Activated CD4-positive, alpha-beta memory T cell treated with anti-CD3 and anti-CD28 coated beads for 36 hours (primary cell): ENCODE measurements at places on chromosomes 2 and 18. TPM values are rescaled to one million over a fixed set of nuclear protein-coding genes. Genes with fewer than 3 reads are reported as not detected.
A peak's percentile ranks its signal among the peaks of the same experiment; 100 is the strongest.

DNA sequence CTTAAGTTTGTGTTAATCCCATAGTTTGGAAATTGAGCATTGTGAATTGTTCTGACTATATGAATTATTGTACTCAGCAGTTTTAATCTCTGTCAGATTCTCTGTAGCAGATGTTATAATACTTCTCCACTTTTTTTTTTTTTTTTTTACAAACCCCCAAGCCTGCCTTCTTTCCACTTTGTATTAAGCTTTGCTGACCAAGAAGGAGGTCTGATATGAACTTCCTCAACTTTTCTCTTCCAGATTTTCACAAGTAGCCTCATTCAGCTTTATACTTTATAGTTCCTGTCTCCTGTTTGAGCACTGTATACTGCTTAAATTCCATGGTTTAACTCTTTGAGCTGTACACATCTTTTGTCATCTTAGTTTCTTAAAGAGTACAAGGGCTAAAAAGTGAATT, 105.0 kb downstream of the HAUS1 start:
- no peak for DNase-seq

GRCh38 chr18:57015451-57015850, 131.4 kb upstream of the BOD1L2 start:
- no peak for DNase-seq

DNA sequence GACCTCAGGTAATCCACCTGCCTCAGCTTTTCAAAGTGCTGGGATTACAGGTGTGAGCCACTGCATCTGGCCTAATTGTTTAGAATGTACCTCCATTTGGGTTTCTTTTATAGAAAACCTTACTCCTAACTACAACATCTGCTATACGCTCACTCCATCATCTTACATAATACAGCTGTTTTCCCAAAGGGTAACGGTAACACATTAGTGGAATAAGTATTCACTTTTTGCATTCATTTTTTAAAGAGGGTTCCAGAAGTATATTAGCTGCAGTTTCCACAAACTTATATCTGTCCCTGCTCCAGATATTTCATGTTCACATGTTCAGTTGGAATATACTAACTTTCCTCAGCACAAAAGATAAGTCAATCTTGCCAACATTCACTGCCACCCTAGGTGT, 640.1 kb upstream of the FSHR start:
- DNase-seq, result no peak

DNA sequence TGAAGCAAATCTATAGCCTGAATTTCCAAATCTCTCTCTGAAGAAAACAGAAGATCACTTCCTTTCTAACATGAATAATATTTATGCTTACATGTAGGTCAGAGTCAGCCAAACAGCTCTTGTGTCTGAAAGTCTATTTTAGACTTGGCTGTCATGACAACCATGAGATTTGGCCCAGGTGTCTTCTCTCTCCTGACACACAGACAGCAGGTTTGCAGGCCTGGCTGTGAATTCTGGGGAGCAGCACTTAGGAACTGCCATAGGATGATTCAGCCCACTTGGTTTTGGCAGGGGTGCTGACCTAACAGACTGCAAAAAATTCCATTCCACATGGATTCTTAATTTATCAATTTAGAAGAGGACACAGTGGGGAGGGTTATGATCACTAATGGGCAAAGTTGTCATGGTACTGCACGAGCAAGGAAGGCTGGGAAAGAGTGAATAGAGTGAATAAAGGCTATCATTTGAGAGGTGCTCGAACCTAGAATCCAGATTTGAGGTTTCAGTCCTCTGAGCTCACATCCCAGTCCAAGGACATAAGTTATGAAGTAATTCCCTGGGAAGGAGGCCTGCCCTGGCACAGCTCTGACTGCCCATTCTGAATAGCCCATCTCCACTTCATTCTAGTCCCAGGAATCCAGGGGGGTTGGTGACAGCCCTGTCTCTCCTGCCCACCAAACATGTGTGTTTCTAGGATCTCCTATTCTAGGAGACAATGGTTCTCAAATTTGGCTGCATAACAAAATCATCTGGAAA, 453.9 kb upstream of the TRIB2 start:
- DNase-seq, result no peak

- no peak for DNase-seq
Observed at GRCh38 chr2:54470266-54470938, 14.3 kb downstream of the SPTBN1 start.

GRCh38 chr18:54284981-54285785, 15.9 kb downstream of the POLI start:
- peak; percentile 92 for DNase-seq

DNA sequence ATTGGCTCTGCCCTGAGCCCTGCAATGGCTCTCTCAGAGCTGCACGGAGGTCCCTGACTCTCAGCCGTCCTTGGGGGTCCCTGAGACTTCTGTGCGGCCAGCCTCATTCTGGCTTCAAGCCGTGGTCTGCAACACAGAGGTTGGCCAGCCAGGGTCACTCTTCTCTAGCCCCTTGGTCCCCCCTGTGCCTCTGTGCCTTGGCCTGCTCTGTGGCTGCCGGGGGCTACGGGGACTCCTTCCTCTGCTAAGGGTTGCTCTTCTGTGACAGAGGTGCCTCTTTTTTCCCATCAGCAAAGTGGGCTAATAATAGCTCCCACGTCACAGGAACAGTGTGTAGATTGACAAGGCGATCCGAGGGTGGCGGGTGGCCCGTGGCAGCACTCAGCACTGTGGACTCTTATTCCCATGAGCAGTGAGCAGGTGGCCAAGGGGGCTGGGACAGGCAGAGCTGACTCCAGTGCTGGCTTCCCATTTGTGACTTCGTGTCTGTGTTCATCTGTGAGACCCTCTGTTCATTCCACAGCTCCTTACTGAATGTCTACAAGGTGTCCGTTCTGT, 19.4 kb downstream of the INHBB start:
- DNase-seq, result no peak

DNA sequence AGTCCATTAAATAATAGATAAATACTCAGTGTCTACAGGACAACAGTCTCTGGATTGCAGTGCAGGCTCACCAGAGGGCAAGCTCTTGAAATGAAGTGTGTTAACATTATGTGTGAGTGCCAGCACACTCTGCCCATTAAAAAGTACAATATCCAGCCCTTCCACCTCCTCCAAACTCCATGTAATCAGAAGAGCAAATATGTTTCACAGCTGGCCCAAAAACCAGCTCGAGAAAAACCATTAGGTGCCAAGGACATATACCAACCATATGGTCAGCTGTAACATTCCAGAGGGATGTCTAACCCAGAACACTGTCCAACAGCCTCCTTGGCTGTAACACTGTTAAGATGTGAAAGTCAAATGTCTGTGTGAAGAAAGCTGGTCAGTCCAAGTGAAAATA, 112.2 kb downstream of the ZNF385B start:
- no peak for DNase-seq

GRCh38 chr2:100936972-100937542, 65.0 kb upstream of the RPL31 start:
- no peak for DNase-seq

GRCh38 chr2:9262671-9263171, 56.1 kb downstream of the ASAP2 start:
- no peak for DNase-seq

- DNase-seq, result no peak
Observed at GRCh38 chr2:168320267-168320666, 72.9 kb upstream of the STK39 start.

DNA sequence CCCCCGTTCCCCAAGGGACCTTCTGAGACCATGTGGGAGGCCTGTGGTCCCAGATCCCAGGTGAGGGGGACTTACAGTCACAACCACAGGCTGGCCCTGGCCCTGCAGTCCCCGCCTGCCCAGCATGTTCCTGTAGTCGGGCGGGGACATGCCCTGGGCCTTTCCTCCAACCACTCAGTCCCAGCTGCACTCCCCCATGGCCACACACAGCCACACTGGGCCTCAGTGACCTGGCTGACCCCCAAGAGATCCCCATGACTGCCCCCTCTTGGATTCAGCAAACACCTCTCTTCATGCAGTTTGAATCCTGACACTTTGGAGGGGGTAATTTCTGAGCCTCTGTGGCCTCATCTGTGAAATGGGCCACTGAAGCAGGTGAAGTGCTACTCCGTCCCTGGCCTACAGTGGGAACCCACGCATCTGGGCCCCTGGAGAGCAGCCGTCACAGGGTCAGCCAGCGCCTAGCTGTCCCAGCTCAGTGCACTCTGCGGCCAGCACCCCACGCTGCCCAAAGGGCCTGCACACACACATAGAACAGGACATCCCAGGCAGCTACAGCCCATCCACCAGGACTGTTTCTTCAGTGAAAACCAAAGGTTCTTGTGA, 12.7 kb upstream of the ARHGEF4 start:
- no peak for DNase-seq

- DNase-seq, result no peak
Observed at GRCh38 chr18:26813043-26813442, 52.5 kb downstream of the AQP4 start.

GRCh38 chr2:118851650-118852049, 4.2 kb upstream of the EN1 start:
- no peak for DNase-seq

GRCh38 chr18:77530732-77531131, 281.1 kb downstream of the GALR1 start:
- no peak for DNase-seq

DNA sequence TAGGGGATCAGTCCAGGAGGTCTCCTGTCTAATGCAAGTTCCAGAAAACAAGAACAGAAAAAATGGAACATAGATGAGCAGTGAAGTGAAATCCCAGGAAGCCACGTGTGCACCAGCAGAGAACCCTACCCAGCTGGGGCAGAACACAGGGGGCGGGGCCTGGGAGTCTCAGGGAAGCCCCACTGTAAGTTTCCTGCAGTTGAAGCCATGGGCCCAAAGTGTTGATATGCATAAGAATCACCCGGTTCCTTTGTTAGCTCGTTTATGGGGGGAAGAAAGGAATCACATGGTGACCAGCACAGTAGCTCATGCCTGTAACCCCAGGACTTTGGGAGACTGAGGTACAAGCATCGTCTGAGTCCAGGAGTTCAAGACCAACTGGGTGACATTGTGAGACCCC, 131.3 kb downstream of the INO80D start:
- DNase-seq, result no peak

DNA sequence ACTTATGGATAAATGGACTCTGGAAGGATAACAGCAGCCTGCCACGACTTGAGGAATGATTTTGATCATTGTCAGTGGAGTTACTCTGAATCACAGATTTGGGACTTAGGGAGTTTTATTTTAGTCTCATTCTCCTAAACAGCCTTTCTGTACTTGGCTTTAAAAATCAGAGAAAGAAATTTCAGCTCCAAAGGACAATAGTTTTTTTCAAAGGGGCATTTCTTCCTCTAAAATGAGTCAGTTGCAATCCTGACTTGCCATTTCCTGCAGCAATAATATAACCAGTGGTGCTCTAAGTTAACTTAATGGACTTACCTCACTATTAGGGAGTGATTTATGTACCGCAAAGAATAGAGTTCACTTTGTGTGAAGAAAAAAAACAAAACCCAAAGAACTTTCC, 35.1 kb upstream of the MTX2 start:
- no peak for DNase-seq

DNA sequence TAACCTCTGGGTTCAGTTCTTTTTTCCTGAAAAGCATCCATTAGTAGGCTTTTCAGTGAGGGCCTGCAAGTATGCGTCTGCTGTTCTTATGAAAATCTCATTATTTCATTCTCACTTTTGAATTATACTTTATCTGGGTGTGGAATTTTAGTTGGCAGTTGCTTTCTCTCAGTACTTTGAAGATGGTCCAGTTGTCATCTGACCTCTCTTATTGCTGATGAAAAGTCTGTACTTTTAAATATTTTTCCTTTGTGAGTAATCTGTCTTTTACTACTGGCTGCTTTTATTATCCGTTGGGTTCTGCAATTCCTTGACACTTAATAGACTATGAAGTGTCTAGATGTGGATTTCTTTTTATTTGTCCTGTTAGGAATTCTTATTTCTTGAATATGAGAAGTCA, 307.8 kb downstream of the CYP26B1 start:
- DNase-seq, result no peak

- DNase-seq, result no peak
Observed at GRCh38 chr2:848099-848498, 102.5 kb upstream of the SNTG2 start.

- DNase-seq, result no peak
Observed at GRCh38 chr2:71216501-71216900, 10.4 kb downstream of the PAIP2B start.

DNA sequence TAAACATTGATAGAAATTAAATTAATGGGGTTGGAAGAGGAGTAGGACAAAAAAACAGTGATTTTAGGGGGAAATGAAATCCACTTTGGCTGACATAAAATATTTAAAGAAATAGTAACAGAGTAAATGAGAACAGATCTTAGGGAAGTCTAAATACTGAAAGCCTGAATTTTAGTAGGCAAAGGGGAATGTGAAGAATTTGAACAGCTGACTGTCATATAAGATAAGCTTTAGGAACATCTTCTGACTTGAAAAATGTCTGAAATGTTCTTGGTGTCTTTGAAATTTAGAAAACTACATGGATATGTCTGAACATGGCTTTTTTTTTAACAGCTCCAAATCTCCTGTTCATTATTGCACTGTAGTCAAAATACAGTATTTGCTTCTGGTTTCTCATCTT, 150.3 kb downstream of the CALCRL start:
- DNase-seq, result no peak

Gene RALB
- total RNA-seq, result 52.9 TPM

Gene AOX1
- total RNA-seq, result 0.38 TPM

Gene CELF4
- not detected for total RNA-seq

Gene IL36B
- not detected for total RNA-seq

Gene DOK6
- total RNA-seq, result not detected

Gene OTOS
- not detected for total RNA-seq

Gene POTEI
- total RNA-seq, result not detected

Gene CAD
- total RNA-seq, result 99.7 TPM

Gene CD226
- total RNA-seq, result 66.8 TPM
